ENCODE measurements at places on chromosomes 3 and 15.

- no peak for DNase-seq
Observed at GRCh38 chr15:62054979-62055378, 5.3 kb downstream of the VPS13C start.

GRCh38 chr15:101535170-101535902, 45.8 kb upstream of the PCSK6 start:
- no peak for DNase-seq

- no peak for DNase-seq
Observed at GRCh38 chr3:146577662-146578061, 27.5 kb downstream of the PLSCR5 start.

DNA sequence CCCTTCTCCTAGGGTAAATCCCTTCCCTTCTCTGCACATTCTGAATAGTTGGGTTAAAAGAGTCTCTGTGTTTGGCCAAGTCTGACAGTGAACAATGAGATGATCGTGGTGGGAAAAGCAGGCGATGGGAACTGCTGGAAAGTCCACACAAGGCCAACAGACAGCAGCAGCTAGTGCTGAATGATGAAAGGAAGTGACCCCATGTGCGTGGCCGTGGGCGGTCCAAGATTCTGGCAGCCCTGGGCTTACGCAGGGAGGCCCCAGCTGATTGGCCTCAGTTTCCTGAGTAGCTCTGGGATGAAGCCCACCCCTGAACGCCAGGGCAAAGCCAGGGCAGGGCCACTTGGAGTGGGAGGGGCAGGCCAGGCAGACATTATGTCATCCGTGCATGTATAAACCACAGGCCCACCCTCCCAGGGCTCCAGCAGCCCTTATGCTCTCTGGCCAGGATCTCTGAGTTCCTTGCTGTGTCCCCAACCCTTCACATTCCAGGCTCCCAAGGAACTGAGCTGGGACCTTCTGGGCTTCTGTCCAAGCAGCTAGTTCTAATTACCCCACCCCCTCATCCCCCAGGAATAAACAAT, 57.8 kb downstream of the CDC25A start:
- peak; percentile 18 for DNase-seq

- no peak for DNase-seq
Observed at GRCh38 chr15:75109736-75110130, 86.3 kb downstream of the PPCDC start.

GRCh38 chr3:57127891-57128518, 37.1 kb downstream of the IL17RD start:
- DNase-seq = no peak

DNA sequence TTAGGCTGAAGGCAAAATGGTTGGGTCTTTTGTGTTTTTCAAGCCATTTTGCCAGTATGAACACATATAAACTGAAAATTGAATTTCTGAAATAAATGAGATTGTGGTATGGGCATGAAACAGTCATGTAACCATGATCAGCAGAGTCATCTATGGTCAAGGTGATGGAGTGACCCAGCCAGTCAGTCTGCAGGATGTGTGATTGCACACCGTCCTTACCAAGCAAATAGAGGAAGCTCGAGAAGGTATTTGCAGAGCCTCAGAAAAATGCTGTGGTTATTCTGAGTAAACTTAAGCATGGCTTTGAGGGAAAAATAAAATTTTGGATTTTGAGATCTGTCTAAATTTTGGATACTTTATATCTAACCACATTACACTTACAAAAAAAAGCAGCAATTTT, 95.9 kb upstream of the RNF7 start:
- no peak for DNase-seq

DNA sequence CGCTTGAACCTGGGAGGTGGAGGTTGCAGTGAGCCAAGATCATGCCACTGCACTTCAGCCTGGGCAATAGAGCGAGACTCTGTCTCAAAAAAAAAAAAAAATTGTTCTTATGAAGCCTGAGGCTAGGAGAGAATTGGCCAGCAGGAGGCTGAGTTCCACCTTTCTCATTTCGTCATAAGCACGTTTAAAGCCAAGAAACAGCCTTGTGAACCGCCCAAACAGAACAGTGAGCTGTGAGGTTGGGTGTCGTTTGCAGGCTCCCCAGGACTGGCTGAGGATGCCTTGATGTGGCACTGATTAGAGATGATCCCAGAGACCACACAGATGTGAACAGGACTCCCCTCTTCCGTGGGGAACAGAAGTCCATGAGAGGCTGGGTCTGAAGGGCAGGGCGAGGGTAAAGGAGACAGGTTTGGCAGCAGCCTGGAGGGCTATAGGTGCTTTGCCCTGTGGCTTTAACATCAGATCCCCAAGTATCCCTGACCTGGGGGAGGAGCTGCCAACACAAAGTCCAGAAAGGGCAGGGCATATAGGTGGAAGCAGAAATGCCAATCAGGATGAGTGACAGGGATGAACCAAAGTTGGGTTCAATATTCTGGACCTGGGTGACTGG, 52.9 kb downstream of the CLEC3B start:
- DNase-seq = no peak

Data from amygdala (tissue), 56 donors.